ENCODE measurements at places on chromosomes 6 and 20.
A peak's percentile ranks its signal among the peaks of the same experiment; 100 is the strongest.

- no peak for DNase-seq
Observed at GRCh38 chr6:36455486-36456027, 12.8 kb downstream of the KCTD20 start.

DNA sequence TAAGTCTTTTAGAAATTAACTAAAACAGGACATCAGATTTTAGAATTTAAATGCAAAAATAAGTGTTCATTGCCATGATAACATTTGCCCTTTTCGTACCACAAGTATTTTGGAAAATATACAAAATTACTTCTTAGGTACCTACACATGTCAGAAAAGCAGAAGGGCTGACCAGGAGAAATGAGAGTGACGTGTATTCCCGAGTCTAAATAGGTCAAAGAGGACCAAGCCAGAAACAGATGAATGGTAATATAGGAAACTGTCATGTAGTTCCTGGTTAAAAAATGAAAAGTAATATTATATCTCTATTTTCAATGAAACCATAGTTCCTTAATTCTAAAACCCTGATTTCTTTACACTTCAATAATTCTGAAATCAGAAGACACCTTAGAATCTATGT lies 126.2 kb downstream of the IPCEF1 start:
- DNase-seq, result no peak

DNA sequence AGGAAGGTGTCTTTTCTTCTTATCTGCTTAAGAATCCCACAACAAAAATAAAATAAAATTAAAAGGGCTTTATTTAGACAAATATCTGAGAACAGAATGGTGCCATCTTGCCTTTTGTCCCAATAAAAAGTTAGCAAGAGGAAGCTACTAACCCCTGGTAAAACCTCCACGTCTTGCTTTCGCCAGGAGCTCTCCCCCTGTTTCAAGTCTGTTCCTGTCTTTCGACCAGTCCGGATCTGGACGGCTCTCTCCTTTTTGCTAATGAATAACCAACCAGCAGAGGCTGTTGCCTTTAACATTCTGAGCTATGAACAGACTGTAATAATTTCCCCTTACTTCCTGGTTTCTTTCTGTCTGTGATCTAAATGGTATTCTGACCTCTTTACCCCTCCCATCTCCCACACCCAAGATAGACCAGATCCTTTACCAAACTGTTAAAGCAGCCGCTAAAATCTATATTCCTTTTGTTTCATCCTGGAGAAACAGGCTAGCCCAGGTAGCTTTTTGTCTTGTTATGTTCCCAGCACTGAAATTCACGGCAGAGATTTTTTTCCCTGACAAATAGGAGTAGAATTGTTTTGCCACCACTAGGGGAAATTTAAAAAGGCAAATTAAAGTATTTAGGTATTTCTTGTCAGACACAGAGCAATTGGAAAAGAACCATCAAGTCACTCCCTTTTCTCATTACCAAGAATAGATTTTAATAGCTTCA lies at the start of gene FRK:
TSS of gene FRK (minus strand) at position 320 of the 712 bp plus-strand sequence. CDS start 580 bp downstream, outside the sequence.
- no peak for DNase-seq

DNA sequence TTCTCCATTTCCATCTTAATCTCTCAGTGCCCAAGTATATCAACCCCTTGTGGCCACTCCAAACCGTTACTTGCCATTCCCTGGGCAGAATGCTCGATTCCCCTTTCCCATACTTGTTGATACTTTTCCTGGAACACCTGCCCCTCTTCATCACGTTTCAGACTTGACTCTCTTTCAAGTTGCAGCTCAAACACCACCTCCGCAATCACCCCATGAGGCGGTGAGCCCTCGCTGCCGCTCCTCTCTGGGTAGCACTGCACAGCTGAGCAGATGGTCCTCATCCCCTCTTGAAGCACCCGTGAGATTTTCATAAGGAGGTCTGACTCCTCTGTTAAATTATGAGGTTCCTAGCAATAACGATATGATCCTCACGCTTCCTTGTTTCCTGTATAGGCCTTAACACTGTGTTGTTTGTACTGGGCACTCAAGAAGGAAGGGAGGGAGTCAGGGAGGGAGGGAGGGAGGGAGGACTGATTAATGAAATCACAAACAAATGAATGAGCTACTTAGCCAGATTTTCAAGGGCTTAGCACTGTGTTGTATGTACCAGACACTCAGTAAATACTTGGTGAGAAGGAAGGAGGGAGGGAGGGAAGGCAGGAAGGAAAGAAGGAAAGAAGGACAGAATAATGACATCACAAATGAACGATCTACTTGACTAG lies 8.0 kb upstream of the UQCC2 start:
- no peak for DNase-seq

GRCh38 chr20:37154684-37155298 lies 24.3 kb upstream of the RPN2 start:
- DNase-seq, result no peak

DNA sequence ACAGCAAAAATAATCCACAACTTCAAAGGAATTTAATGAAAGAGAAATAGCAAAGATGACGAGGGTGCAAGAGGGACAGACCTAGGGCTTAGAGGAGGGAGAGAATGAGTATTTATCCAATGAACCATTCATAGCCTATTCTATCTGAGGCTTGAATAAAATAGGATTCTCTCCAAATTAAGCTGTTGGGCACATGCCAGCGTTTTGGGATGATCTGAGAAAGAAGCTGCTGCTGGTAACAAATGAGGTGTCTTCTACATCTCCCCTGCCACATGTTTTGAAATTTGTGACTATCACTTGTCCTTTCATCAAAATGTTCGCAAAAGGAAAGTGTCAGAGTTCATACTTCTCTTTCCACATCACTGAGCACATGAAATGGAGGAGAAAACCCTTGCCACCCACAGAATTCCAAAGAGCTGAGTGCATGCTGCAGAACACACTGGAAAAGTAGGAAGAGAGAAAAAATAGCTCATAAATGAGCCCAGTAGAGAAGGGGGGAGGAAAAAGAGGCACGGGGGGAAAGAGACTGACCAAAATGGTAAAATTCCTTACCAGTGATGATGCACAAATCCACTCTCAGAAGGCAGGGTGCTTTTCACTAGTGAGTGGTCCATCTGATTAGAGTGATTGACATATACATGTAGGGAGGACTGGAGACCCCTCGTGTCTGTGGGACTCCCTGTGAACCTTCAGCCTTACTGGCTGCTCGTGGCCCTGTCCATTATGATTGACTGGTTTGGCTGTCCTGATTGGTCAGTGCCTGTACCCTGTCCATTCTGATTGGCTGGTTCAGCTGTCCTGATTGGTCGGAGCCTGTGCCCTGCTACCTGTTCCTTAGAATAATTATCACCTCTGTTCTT lies 180.5 kb downstream of the OGFRL1 start:
- peak; percentile 82 for DNase-seq

DNA sequence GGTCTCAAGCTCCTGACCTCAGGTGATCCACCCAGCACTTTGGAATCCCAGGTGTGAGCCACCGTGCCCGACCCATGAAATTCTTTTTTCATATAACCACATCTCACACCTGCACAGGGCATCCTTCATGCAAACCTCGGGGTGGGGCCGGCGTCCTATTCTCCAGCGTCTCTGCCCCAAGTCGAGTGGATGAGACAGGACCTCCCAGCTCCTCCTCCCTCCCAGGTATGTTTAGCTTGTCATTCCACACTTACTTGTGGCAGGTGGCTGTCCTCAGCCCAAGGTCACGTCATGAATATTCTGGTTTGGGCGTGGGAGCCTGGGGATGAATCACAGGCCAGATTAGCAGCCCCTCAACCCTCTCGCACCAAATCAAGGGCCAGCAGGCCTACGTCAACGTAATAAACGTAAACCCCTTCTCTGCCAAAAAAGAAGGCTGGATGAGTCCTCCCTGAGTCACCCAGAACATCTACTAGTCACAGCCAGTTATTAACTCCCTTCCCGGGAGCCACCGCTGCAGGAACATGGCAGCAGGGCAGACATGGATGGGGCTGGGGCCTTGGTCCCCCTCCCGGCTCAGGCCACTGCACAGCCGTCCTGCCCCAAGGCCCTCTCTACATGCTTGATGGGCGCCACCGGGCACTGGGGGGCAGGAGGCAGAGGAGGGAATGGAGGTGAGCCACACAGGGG lies 91.7 kb downstream of the YTHDF1 start:
- DNase-seq, result no peak

DNA sequence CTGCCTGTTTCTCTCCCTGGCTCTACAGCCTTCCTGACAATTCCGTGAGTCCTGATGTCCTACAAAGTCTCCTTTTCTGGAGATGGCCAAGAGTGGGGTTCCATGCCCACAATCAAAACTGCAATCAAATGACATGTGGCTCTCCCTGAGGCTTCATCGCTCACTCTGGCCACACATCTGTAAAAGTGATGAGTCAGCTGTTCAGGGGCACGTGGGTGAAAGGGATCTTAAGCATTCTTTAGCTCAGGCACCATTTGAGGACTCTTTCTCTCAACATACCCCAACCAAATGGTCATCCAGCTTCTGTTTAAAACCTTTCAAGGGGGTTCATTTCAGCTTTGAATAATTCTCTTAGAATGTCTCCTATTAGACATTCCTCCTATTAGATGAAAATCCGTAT lies 42.3 kb upstream of the EYA2 start:
- no peak for DNase-seq

GRCh38 chr20:5969348-5969935 lies 19.0 kb downstream of the MCM8 start:
- no peak for DNase-seq

DNA sequence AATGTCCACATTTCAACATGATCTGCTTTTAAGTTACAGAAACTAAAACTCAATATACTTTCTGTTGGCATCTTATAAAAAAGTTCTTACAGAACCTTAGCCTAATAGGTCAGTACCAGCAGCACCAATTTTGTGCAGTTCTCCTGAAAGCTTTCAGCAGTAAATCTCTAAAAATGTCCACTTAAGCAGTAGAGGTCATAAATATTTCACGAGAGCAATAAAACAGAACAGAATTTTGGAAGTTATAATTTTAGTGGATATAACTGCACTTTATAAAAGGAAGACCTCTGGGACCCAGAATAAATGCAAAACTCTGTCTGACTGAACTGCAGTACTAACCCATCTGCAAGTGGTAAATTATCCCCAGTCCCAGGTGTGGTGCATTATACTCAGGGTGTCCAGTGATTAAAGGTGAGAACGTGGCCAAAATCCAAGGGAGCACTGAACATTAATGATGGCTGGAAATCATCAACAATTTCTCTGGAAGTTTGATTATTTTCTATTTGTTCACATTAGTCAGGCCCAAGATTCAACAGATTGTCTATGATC lies 172.6 kb upstream of the RSPO3 start:
- DNase-seq, result no peak

DNA sequence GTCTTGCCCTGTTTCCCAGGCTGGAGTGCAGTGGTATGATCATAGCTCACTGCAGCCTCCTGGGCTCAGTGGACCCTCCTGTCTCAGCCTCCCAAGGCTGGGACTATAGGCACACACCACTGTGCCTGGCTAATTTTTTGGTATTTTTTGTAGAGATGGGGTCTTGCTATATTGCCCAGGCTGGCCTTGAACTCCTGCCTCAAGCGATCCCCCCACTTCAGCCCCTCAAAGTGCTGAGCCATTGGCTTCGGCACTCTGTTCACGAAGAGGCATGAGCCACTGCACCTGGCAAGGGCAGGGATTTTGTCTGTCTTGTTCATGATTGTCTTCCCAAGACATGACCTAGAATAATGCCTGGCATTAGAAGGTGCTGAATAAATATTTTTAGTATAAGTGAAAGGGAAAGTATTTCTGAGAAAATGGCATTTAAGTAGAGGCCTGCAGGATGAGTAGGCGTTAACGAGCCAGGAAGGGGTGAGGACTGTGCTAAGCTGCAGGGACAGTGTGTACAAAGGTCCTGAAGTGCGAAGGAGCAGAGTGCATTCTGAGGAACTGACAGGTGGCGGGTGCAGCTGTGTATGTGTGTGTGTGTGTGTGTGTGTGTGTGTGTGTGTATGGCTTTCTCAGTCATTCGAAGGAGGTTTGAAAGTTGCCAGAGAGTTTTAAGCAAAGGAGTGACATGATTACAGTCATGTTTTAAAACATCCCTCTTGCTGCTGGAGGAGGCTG lies 43.0 kb downstream of the VEGFA start:
- DNase-seq, result no peak

GRCh38 chr6:142369266-142369665 lies 67.5 kb downstream of the ADGRG6 start:
- DNase-seq, result no peak

- DNase-seq, result no peak
Observed at GRCh38 chr6:127348028-127348661, 4.7 kb upstream of the ECHDC1 start.

DNA sequence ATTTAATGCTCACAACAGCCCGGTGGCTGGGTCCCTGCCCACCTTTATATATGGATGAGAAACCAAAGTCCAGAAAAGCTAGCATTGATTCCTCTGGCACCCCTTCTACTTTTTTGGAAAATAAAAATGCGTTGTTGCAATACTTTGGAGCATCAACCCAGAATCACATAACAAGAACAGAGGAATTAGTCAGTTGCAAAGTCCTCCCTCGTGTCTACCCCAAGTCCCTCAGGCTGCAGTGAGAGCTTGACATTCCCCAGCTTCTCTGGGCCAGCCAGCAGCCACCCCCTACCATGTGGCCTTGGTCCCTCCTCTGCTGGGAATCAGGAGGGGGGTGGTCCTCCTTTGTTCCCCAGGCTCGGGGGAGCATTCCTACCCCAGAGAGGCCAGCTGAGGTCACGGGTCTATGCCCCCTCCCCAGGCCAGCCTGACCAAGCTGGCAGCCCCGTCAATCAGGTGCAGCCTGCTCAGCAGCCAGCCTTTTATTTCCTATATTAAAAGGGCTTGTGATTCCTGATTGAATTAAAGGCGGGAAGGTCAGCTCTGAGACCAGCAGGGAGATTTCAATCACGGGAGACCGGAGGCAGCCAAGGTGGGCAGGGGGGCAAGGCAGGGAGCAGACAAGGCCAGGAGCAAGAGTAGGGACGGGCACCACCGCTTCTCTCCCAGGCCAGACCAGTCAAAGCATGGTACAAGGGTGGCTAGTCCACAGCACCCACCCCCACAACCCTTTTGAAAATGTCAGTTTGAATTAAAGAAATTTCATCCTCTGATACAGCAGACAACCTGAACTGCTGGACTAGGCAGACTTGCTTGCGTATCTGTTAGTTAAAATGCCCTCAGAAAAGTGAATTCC lies 158.9 kb downstream of the MRPL14 start:
- DNase-seq, result no peak

- peak; percentile 67 for DNase-seq
Observed at GRCh38 chr6:14499841-14500240, 382.3 kb downstream of the CD83 start.

GRCh38 chr20:44382641-44383040 lies 27.1 kb downstream of the HNF4A start:
- DNase-seq, result no peak

- peak; percentile 58 for DNase-seq
Observed at GRCh38 chr6:98832284-98833056, 1.9 kb upstream of the POU3F2 start.

DNA sequence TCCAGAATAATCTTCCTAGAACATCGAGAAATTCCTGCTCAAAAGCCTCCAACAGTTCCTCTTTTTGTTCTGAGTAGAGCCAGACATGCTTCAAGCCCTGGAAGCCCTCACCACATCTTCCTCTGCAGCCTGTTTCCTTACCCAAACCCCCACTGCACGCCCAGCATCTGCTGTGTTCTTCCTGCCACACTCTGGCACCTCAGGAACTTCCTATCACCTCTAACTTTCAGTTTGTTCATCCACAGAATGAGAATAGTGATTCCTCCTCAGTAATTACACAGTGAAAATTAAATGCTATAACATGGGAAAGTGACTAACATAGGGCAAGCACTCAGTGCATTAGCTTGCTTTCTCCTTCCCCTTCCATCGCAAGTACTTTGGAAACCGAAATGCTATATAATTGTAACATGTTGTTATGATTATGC lies 26.3 kb downstream of the C6orf89 start:
- DNase-seq, result no peak

GRCh38 chr6:1704711-1705110 lies 95.0 kb downstream of the FOXC1 start:
- DNase-seq, result no peak

- DNase-seq, result no peak
Observed at GRCh38 chr6:42171813-42172581, 1.2 kb upstream of the GUCA1A start.

Data from GM04504 (cell line).